SK-N-DZ (cell line): ENCODE measurements at places on chromosomes 1 and 21.

GRCh38 chr1:17134034-17134433 lies 14.8 kb upstream of the PADI2 start:
- no peak for DNase-seq

DNA sequence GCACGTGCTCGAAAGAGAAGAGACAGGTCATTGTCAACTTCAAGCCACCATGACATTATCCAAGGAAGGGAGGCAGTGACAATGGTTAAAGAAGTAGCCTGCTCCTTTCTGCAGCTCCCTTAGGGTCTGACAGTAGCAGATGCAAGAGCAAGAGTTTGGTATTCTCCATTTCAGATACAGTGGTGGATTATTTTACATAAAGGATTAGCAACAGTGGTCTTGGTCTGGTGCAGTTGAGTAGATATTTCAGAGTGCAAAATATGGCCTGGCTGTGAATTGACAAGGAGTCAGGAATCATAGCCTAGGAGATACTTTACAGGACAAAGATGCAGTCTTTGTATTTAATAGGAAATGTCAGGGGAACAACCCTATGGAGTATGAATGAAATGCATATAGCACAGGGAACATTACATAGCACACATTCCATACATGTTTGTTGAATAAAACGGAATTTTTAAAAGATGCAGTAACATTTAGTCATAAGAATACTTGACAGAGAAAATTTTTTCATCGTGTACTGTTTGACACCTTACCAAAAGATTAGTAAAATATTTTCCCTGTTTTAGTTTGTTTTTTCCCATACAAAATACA lies 41.8 kb downstream of the CHRM3 start:
- no peak for DNase-seq

- DNase-seq = no peak
Measured at GRCh38 chr1:175702079-175702795, 41.2 kb downstream of the TNR start.

DNA sequence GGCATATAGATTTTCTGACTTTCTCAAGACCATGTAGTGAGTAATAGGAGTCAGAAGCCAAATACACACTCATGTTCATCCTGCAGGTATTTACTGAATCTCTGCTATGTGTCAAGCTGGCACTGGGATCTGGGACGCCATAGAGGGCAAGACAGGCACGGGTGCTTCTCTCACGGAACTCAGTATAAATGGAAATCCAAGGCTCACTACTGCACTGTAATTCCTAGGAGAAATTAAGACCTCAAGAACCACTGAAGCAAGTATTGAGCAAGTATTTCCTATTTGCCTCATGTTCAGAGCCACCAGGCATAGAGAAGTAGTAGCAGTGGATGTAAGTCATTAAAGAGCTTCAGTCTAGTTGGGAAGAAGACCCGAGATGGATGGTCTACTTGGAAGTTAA lies 38.9 kb downstream of the EIF2D start:
- no peak for DNase-seq

- no peak for DNase-seq
Measured at GRCh38 chr21:46159841-46160656, 4.7 kb upstream of the FTCD start.

DNA sequence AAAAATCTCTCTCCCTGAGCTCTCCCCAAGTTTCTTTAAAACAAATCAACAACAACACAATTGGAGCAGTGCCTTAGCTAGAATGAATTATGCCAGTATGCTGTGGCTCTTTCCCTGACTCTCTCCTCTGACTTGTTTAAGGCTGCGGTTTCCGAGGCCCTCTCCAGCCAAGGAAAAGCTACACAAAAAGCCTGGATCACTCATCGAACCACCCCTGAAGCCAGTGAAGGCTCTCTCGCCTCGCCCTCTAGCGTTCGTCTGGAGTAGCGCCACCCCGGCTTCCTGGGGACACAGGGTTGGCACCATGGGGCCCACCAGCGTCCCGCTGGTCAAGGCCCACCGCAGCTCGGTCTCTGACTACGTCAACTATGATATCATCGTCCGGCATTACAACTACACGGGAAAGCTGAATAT lies 1.9 kb downstream of the S1PR1 start:
- DNase-seq = peak; percentile 70

- DNase-seq = no peak
Measured at GRCh38 chr1:182641561-182641960, 37.4 kb upstream of the RGS16 start.

DNA sequence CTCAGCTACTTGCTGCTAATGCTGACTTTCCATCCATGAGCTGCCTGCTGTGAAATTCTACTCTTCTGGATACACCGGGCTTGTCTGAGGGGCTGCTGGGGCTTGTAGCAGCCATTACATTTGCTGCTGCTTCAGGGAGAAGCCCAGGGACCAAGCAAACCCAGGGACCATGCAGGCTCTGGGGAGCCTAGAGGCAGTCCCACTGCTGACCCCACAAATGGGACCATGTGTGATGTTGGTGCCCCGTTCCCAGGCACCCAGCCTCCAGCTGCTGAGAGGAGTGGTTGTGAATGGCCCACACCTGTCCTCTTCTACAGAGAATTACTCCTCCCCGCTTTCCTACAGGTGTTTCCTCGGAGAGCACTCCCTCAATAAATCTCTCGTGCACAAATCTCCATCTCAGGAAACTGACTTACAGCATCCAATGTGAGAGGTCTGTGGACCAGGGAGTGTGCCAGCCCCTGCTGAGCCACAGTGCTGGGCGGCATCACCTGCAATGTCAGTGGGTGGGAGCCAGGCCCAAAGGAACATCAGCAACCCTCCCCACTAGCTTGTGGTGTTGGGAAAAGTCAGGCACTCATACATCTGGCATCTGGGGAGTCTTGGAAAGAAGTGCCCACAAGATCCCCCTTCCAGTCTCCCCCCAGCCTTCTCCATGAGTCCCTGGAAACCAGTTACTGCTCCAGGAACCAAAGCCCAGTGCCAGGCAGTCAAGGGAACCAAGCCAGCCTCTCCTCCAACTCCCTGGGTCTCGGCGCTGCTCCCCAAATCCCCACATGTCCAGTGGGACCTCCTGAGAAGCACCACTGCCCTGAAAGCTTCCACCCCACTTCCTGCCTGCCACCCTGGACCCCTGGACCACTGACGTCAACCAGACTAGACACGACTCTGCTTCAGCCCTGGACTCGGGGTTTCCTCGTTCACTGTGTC lies 65.1 kb downstream of the TCP10L start:
- no peak for DNase-seq

DNA sequence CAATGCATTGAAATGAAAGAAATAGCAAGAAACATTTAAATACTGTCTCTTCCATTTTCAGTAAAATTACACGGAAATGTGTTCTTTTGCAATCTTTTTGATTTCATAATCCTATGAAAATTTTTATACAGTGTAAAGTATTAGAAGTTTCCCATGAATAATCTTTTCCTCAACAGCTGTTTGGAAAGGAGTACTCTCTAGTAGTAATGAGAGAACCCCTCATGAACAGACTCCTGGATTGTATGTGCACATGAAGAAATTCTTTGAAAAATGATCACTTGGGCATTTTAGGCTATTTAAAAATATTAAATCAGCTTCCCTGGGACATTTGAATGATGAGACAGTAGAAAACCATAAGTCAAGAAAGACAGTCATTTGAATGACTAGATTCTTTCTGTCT lies 64.4 kb downstream of the LHX9 start:
- no peak for DNase-seq

GRCh38 chr1:233790662-233791371 lies 113.7 kb upstream of the SLC35F3 start:
- peak; percentile 59 for DNase-seq

DNA sequence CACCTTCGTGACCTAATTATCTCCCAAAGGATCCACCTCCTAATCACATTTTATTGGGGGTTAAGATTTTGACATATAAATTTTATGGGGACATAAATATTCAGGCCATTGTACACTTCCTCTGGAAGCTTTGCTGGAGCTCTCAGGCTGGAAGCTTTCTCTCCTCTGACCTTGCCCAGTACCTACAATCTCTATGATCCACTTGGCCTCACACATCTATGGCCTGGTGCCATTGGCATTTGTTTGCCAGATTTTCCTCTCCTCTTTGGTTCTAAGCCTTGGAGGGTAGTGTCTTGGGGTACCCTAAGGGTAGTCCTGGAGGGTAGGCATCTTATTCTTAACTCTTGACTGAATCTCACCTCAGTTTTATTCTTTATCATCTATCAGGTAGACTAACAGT lies 79.0 kb downstream of the HLX start:
- DNase-seq = no peak

- DNase-seq = no peak
Measured at GRCh38 chr1:50720457-50721053, 239.5 kb downstream of the FAF1 start.

DNA sequence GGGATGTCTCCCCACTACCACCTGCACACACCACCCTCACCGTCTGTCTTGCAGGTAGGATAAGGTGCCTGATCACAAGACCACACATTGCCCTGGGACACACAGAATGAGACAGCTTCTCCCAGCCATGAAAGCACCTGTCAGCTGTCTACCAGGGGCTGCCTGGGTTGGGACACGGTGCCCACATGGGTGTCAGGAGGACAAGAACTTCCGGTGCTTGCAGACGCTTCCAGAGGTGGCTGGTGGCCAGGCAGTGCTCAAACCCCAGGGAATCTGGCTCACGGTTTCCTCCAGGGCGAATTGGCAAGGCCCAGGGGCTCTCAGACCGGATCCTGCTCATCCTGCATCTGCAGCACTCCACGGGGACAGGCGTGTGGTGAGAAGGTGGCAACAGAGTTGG lies 182.6 kb upstream of the ARHGEF16 start:
- no peak for DNase-seq

GRCh38 chr1:80310703-80311245 lies 1304.2 kb upstream of the ADGRL4 start:
- no peak for DNase-seq

GRCh38 chr1:201737352-201738060 lies 91.5 kb upstream of the IPO9 start:
- no peak for DNase-seq

GRCh38 chr1:159935719-159936272 lies 9.6 kb downstream of the IGSF9 start:
- DNase-seq = no peak

GRCh38 chr1:175405766-175406165 lies 213.2 kb upstream of the KIAA0040 start:
- no peak for DNase-seq

DNA sequence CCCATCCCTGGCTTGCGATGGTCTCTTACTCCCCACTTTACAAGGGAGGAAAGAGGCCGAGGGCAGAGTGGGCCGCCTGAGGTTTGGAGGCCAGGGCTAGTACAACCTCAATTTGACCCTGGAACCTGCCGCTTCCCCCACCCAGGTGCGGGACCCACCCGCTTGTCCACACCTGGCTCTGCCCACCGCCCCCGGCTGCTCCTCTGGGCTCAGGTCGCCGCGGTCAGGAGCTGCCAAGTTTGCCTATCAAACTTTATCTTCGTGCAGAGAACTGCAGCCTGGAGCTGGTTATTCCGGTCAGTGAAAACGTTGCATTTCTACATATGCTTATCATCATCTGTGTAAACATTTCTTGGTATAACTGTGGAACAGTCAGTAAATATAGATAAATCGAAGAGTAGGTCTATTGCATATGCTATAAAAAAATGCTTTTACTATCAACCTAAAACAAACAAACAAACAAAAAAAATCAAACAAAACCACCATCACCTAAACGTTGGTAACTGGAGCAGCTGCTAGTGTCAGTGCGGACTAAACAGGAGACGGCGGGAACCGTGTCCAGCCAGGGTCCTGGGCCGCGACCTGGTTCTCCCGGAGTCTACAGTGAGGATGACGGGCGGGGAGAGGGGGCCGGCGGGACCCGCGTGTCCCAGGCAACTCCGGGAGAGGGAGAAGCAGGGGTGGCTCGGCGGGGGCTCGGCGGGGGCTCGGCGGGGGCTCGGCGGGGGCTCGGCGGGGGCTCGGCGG lies 906 bp upstream of the ADARB1 start:
- no peak for DNase-seq

DNA sequence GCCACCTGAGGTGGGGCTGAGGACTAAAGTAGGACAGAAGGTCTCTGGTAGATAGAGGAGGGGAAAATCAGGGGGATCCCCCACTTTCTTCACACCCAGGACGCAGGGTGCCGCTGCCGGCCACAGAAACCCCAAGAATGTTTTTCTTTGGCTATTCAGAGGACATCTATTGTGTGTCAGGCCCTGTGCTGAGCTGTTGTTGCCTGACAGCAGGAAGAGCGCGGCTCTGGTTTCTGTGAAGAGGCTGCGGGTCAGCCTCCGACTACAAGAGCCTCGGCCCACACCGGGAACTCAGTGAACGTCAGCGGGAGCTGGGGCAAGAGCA lies 407 bp upstream of the PIGV start:
- no peak for DNase-seq

DNA sequence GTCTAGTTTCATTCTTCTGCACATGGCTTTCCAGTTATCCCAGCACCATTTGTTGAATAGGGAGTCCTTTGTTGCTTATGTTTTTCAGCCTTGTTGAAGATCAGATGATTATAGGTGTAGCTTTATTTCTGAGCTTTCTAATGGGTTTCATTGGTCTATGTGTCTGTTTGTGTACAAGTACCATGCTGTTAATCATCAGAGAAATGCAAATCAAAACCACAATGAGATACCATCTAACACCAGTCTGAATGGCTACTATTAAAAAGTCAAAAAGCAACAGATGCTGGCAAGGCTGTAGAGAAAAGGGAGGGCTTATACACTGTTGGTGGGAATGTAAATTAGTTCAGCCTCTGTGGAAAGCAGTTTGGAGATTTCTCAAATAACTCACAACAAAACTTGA lies 321.5 kb upstream of the PTBP2 start:
- DNase-seq = no peak

- DNase-seq = no peak
Measured at GRCh38 chr1:107501081-107501605, 360.3 kb downstream of the NTNG1 start.

GRCh38 chr21:35052801-35053200 lies 3.7 kb upstream of the RUNX1 start:
- DNase-seq = no peak

DNA sequence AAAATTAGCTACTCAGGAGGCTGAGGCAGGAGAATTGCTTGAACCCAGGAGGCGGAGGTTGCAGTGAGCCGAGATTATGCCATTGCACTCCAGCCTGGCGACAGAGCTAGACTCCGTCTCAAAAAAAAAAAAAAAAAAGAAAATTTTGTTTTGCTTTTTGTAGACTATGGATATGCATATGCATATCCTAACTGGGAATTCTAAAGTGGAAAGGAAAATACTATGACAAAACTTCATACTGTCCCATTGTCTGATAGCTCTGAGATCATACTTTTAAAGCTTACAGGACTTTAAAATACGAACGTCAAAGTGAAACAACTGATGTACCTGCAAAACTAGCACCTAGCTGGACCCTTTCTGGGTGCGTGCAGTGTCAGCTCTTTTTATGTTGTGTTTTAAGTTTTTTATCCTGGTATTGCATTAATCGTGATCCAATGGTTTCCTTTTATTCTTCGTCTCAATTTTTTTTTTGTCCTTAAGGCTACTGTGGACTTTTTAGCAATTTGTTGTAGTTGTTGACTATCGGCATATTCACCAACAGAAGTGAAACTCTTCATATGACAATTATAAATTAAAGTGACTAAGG lies 19.2 kb downstream of the SPRTN start:
- DNase-seq = no peak

GRCh38 chr1:183205196-183205781 lies 19.2 kb downstream of the LAMC2 start:
- DNase-seq = no peak
